Fibroblast of the aortic adventitia (primary cell): ENCODE measurements at places on chromosomes 2 and 18.

DNA sequence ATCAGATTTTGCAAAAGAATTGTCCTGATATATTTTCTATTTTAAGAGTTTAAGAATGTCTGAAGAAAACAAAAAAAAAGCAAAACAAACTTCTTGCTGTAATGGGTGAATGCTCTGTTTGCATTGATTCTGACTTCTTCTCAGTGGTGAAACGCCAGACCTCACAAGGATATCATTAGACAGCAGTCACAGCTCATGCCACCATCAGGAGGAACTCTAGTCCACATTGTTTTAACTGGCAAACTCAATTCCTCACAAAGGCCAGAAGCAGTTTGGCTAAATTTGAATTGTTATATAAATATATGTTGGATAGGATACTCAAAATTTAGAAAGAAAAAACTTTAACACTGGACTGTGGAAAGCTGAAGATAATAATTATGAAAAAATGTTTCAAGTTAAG is 89.4 kb downstream of the DOK6 start:
- DNase-seq: peak; percentile 5

- no peak for DNase-seq
Observed at GRCh38 chr2:222747526-222748160, 76.2 kb downstream of the MOGAT1 start.

- peak; percentile 10 for DNase-seq
Observed at GRCh38 chr18:59458575-59458974, 99.5 kb upstream of the LMAN1 start.

DNA sequence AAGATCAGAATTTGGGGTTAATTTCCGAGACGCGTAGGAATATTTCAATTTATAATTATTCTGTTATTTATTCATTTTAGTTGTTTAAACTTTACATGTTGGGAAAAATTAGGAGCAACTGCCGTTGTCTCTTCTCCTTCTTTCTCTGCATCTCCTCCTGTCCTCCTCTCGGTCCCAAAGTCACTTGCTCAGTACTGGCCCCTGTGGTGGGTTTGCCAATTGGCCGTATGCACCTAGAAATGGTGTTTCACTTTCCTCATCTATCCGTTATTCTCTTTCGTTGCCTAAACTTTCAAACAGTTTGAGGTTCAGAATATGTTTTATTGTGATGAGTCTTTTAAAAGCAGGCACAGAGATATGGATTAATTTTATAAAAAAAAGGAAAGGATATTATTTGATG is 517.9 kb downstream of the PLCL1 start:
- DNase-seq: no peak

DNA sequence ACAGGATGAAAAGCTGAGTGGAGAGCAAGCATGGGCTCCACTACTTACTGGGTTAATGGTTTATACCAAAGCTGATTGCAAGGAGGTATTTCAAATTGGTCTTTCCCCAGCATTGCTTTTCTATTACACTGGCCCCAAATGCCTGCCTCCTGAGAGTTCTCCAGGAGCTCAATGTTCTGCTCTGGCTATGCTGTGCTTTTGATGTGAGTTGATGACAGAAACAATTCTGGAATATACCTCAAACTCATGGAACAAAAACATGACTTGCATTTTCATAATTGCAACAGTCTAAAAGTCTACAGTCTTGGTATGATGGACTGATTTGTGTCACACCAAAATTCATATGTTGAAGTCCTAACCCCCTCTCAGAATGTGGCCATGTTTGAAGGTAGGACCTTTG is 258.0 kb downstream of the CDH20 start:
- DNase-seq: peak; percentile 35

DNA sequence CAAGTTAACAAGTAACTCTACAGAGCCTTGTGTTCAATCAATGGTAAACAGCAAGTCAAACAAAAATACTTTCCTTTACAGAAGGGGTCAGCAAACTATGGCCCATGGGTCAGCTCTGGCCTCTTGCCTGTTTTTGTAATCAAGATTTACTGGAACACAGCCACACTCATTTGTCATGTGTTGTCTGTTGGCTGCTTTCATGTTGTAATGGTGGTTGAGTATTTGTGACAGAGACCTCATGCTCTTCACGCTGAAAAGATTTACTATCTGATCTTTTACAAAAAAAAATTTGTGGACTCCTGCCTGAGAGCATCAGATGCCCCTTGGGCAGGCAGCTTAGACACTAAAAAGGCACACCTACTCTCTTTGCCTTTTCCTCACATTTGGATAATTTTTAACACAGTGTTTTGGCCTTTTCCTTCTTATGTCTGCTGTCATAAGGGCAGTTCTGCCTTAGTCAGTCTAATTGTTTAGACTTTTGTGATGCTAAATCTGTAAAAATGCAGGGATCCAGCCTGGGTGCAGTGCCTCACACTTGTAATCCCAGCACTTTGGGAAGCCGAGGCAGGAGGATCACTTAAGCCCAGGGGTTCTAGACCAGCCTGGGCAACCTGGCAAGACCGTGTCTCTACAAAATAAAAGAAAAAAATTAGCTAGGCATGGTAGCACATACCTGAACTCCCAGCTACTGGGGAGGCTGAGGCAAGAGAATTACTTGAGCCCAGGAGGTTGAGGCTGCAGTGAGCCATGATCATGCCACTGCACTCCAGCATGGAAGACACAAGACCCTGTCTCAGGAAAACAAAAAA is 18.3 kb downstream of the IL1B start:
- no peak for DNase-seq
